ENCODE measurements at places on chromosomes 5 and 9. TPM values are rescaled to one million over a fixed set of nuclear protein-coding genes. Genes with fewer than 3 reads are reported as not detected.

DNA sequence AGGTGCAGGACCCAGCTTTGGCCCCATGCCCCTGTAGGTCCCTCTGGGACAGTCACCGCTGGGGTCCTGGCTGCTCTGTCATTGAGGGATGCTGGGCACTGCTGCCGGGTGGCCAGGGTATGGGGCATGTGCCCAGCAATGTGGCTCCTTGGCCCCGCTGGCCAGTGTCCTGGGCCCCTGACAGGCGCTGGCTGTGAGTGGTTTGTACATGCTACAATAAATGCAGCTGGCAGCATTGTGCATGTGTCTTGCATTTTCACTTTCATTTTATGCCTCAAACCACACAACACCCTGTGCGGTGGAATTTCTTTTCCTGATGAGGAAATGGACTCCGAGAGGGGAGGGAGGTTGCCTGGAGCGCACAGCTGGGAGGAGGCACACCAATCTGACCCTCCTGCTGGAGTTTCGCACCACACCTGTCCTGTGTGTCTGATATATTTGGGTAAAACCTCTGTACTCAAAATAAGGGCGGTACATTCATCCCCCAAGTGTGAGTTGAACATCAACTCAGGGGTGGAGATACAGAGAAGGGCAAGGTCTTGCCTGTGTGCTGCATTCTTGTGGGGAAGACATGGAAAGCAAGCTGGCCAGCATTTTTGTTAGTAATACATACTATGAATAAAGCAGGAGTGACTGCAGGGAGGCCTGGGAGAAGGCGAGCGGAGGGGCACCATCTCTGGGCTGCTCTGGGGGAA lies 11.7 kb downstream of the TSPAN17 start:
- no peak for DNase-seq

GRCh38 chr5:99305045-99305580 lies 376.3 kb upstream of the CHD1 start:
- no peak for DNase-seq

Gene LOX
- total RNA-seq: 0.08 TPM

- DNase-seq: peak; percentile 8
These were observed 79.3 kb downstream of the CACNA1B start for GRCh38 chr9:137956688-137957385.

Measured in SK-MEL-5 (cell line).